ENCODE measurements at places on chromosomes 3 and 15.

- DNase-seq: no peak
Measured at GRCh38 chr3:185200639-185201038, 47.8 kb upstream of the C3orf70 start.

DNA sequence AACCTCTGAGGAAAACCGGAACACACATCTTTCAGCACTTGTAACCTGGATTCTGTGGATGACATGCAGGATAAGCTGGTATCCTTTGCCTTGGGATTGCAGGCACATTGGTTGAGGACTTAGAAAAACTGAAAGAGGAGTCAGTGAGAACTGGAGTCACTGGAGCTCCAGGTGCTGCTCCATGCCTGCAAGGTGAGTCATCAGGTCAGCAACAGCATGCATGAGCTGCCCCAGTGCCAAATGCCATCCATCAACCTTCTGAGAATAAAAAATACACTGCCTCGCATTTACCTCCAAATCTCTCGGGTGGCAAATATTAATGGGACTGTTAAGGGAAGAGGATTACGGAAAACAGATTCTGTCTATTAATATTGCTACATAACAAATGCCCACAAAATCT is 729.1 kb downstream of the NTRK3 start:
- DNase-seq: no peak

DNA sequence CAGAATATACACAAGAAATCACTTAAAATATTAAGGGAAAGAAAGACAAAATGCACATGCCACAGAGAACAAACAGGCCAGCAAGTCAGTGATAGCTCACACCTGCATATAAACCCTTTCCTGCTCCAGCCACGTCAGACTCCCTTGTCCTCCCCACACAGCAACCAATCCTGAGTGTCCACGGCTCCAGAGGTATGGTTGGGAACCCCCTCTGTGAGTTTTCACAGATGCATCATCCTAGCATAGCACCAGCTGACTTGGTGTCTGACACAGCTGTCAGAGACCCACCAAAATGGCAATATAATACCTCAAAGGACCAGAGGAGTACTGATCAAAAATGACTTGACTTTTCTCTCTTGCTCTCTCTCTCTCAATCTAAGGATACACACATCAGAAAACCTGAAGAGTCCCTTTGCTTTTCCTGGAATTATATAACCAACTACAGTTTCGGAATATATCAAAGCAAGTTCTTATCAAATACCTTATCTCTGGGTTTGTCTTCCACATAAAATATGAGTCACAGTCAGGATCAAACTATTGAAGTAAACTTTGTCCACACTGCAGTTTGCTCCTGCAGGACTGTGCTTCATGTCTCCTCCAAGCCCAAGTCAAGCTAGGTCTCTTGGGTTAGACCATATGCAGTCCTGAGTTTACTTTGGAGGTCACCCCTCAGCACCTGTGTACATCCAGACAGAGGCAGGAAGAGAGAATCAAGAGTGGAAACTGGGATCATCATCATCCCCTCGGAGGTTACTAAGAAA is 187.1 kb upstream of the THBS1 start:
- DNase-seq: no peak

- DNase-seq: no peak
Measured at GRCh38 chr3:77682162-77682561, 642.3 kb downstream of the ROBO2 start.

GRCh38 chr3:27688053-27688452 is 34.1 kb downstream of the EOMES start:
- DNase-seq: no peak

DNA sequence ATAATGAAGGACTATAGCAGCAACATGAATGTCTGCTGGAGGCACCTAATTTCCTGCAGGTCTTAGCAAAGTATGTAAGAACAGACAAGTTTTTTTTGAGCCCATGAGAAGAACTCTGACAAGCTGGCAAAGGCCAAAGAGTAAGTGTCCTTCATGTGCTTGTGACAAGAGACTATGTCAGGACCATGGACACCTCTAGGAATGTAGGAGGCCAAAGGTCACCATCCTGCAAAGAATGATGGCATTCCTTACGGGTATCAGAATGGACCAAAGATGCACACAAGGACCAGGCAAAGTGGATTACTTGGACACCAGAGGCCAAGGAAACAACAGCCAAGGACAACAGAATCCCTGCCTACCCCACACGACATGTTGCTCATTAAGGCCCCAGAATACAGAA is 858.5 kb upstream of the CFAP20DC start:
- DNase-seq: no peak

DNA sequence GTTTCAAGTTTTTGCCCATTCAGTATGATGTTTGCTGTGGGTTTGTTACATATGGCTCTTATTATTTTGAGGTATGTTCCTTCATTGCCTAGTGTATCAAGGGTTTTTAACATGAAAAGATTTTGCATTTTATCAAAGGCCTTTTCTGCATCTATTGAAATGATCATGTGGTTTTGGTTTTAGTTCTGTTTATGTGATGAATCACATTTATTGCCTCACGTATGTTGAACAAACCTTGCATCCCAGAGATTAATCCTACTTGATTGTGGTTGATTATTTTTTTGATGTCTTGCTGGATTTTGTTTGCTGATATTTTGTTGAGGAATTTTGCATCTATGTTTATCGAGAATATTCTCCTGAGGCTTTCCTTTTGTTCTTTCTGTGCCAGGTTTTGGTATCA is 39.4 kb downstream of the TMCO5A start:
- DNase-seq: no peak

- DNase-seq: no peak
Measured at GRCh38 chr3:184196536-184196935, 10.5 kb downstream of the ABCF3 start.

GRCh38 chr15:38857814-38858213 is 293.2 kb upstream of the RASGRP1 start:
- DNase-seq: no peak

GRCh38 chr3:172644258-172644657 is 66.6 kb downstream of the NCEH1 start:
- no peak for DNase-seq

- no peak for DNase-seq
Measured at GRCh38 chr15:74312445-74313007, 54.9 kb downstream of the CYP11A1 start.

DNA sequence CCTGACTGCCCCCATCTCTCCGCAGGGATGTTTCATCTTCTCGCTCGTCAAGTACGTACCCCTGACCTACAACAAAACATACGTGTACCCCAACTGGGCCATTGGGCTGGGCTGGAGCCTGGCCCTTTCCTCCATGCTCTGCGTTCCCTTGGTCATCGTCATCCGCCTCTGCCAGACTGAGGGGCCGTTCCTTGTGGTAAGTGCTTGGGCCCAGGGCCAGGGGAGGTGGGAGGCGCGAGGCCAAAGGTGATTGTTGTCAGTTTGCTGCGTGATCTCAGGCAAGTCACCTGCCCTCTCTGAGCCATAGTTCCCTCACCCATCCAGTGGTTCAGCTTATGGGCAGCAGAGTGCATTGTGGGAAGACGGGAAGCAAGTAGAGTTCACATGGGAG is 58.5 kb downstream of the GRIP2 start:
- DNase-seq: no peak

DNA sequence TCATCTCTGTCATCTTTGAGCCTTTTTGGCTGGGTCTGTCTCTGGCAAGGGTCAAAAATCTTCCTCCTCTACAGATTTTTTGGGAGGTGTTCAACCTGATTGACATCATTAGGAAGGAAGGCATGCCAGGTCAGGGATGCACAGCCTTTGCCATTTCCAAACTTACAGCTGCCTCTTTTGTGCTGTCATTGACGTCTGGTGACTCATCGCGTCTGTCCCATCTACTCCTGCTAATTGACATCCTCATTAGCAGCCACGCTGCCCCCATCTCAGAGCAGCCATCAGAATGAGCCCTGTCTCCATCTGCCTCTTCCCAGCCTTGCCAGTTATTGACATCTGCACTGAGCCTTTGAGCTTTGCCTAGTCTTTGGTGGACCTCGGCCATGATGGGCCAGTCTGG is 53.0 kb downstream of the PDIA5 start:
- no peak for DNase-seq

DNA sequence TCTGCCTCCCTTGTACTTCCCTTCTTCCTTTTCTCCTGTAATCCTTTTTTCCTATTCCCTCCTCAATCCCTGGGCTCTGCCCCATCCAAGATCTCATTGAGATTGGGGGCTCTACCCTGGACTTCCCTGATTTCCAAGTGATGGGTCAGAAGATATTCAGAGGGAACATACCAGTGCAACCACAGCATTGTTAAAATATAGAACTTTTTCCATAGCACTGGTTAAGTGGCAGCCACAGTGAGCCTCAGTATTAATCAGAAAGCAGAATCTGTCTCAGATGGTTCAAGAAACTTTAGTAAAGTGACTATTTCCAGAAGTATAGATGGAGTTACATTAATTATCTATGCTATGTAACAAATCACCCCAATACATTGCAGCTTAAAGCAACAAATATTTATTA is 18.7 kb upstream of the SCN10A start:
- no peak for DNase-seq

DNA sequence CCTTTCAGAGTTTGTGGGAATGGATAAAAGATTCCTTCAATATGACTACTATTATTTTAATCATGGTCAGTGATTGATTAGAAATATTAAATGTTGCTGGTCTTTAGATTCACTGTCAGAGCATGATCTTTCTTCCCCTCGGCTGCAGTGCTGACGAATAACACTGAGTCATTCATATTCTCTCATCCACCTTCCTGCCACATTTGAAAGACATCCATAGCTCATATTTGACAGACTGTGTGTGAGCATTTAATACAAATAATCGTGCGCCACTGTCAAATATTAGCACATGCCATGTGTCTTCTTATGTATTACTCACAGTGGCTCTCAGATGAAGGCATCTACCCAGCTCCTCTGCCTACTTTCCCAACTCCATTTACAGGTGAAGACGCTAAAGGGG is 476.5 kb upstream of the TPRG1 start:
- no peak for DNase-seq

GRCh38 chr3:177676148-177676547 is 478.9 kb upstream of the TBL1XR1 start:
- DNase-seq: no peak

DNA sequence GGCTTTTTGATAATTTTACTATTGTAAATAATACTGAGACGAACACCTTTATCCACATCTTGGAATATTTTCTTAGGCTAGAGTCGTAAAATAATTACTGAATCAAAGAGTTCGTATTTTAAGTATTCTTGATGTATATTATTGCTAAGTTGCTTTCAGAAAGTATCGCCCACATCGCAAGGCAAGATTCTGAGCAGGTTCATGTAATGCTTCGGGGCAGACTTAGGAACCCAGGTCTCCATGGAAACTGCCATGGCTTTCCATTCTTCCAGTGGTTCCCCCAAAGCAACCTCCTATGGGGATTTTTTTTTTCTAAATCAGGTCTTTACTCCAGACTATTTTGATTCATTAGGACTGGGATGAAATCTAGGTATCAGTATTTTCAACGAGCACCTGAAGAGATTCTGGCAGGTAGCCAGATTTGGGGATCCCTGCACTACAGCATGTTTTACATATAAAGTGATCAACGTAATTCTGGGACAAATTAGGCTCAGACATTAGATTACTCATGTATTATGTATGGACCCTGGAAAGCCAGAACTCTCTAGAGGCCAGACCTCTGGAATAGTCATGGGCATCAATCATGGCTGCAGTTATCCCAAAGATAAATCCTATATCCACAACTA is 86.5 kb downstream of the B3GNT5 start:
- no peak for DNase-seq

- DNase-seq: no peak
Measured at GRCh38 chr3:65557899-65558564, 480.7 kb downstream of the MAGI1 start.

- no peak for DNase-seq
Measured at GRCh38 chr15:65182538-65182937, 2.6 kb downstream of the CLPX start.
